ENCODE measurements at places on chromosomes 5 and 9.

- DNase-seq, result peak; percentile 70
Observed at GRCh38 chr5:154756868-154757813, 2.0 kb downstream of the LARP1 start.

GRCh38 chr5:110517396-110517795, 209.1 kb downstream of the TMEM232 start:
- DNase-seq, result no peak

- peak; percentile 27 for DNase-seq
Observed at GRCh38 chr9:15104826-15105420, 194.7 kb upstream of the FREM1 start.

DNA sequence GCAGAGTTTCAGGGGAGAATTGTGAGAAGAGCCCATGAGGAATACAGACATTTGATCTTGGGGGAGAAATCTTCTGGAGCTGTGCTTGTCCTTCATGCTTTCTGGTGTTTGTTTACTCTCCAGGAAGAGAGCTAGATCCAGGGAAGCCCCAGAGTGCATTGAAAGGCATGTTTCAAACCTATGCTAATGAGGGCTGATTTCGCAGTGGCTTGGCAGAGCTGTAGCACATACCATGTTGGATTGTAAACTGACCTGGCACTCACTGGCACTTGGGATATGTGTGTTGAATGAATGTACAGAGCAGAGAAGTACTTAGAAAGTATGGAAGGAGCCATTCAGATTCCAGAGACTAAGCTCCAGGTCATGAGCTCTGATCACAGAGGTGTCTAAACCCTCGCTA, 30.9 kb downstream of the TNFSF8 start:
- DNase-seq, result no peak

DNA sequence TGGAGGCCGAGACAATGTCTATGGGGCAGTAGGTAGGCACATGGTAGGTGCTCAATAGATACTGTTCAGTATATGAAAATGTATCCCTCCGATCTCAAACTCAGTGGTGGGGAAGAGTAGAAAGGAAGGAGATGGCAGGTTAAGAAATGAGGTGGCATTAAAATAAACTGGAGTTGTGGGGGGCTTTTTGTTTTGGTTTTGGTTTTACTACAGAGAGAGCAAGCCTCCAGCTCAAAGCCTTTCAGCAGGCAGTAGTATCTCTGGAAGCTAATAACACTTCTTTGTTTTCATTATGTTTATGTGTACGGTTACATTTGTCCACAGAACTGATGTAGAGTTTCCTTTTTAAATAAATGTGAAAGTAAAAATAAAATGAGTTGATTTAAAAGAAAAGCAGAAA, 8.6 kb downstream of the MFAP3 start:
- no peak for DNase-seq

GRCh38 chr5:150341331-150341730, 16.2 kb upstream of the TCOF1 start:
- no peak for DNase-seq

- DNase-seq, result no peak
Observed at GRCh38 chr5:107744418-107745330, 73.9 kb upstream of the EFNA5 start.

GRCh38 chr9:80664327-80665210, 1024.8 kb downstream of the TLE1 start:
- no peak for DNase-seq

DNA sequence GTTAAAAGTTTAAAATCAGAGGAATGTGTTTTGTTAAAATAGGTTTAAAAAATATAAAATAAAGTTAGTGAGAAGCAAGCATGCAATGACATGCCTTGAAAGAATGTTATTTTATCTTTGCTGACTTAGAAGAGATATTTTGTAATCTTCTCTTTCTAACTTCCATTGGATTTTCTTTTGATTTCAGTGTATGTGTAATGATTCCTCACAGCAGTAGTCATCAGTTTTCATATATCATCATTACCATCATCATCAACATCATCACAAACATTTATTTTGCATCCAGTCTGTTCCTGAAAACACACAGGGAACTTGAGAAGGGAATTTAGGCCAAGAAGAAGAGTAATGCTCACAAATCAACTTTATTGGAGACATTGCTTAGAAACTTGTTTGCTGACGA, 699.6 kb downstream of the TAF11L14 start:
- DNase-seq, result no peak

GRCh38 chr9:94772144-94772543, 45.6 kb downstream of the AOPEP start:
- DNase-seq, result no peak

- no peak for DNase-seq
Observed at GRCh38 chr5:150342583-150342982, 14.9 kb upstream of the TCOF1 start.

DNA sequence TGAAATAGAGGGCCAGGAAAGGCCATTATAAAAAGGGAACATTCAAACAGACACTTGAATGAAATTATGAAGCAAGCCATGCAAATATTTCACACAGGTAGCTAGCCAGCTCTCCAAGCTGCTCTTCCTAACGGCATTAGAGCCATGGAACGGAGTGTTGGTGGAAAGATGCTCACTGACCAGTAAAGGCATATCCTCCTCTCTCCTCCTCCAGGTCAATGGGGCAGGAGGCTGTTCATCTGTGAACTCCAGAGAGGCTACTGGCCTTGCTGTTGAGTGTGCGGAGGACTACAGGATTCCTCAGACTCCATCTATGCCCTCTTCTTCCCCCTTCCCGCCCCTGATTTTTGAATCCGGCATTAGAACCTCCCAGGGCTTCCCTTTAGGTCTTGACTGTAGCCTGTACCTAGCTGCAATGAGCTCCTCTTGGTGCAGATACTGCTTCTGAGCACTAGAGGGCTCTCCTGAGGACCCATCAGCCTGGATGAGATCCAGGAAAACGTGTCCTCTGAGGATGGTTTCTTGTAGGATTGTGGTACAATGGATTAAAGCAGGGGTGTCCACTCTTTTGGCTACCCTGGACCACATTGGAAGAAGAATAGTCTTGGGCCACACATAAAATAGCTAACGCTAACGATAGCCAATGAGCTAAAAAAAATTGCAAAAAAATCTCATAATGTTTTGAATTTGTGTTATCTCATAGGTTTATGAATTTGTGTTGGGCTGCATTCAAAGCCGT, 162.2 kb downstream of the SREK1 start:
- DNase-seq, result peak; percentile 70

DNA sequence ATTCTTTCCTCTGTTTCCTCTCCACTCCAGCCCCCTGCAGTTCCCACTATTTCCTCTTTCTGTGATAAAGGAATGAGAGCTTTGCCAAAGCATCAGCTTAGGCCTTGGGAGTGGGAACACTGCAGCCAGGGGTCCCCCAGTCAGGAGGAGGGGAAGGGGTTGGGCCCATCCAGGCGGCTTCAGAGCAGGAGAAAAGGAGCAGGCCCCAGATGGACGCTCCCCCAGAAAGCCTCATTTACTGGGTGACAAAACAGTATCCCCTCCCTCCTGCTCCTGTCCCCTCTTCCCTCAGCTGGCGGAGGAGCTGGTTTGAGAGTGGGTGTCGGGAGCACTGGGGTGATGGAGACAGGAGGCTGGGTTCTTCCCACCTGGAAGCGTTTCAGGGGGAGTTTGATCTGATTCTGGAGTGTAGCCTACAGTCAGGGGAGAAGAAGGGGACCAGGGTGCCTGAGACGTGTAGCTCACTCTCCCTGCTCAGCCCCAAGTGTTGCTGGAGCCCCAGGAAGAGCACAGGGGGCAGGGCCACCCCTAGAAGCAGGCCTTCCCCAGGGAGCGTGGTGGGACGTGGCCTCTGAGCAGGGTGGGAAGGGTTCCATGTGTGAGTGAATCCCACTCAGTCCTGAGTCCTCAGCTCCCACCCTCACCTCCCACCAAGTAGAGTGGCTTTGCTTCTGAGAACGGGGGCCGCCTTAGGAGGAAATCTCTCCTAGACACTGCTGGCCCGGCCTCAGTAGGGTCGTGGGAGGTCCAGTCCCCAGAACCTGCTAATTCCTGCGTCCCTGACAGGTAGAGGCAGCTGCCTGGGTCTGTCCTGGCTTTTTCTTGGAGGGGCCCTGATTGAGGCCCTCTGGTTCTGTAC, 173.1 kb downstream of the CACNA1B start:
- DNase-seq, result no peak

DNA sequence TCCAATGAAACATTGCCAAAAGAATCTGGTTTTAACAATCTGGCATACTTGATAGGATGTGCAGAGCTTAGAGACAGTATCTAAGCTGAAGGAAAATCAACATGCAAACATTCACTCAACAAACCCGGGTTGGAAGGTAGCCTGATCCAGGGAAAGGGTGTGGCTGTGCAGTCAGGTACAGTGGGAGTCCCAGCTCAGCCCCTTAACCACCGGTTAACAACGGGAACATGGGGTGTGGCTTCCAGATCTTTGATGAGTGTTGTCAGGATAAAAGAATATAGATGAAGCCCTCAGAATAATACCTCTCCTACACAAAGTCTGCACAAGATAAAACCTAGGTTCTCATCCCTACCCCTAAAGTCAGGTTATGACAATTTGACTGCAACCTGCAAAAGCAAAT, 127.3 kb downstream of the CDK5RAP2 start:
- DNase-seq, result no peak

DNA sequence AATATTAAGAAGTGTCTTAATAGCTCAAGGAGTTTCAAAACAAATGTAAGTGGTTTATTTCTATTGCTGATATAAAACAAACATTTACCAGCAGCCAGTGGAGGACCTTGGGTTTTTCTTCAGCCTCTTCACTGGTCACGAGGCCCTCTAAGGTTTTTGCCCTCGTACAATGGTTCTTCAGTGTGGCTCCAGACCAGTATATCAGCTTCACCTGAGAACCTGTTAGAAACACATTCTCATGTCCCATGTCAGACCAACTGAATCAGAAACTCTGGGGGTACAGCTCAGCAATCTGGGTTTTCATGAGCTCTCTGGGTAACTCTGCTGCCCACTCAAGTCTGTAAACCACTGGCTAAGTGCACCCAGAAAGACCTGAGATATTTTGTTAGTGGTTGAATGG, 12.9 kb downstream of the WWC1 start:
- no peak for DNase-seq
